ENCODE measurements at places on chromosomes 12 and 14. TPM values are rescaled to one million over a fixed set of nuclear protein-coding genes. Genes with fewer than 3 reads are reported as not detected.
A peak's percentile ranks its signal among the peaks of the same experiment; 100 is the strongest.

DNA sequence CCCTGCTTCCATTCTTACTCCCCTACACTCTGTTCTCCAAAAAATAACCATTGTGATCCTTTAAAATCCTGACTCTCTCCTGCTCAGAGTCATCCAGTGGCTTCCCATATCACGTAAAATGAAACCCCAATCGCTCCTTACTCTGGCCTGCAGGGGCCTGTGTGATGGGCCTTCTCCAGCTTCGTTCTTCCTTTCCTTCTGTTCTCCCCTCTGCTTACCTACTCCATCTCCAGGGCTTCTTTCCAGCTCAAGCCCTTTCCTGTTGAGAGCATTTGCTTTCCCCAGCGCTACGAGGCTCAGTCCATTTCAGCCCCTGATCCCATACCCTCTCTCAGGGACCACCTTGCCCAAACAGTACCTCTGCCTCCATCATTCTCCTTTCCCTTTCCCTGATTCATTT is 144.4 kb upstream of the ARHGAP5 start:
- DNase-seq: no peak

DNA sequence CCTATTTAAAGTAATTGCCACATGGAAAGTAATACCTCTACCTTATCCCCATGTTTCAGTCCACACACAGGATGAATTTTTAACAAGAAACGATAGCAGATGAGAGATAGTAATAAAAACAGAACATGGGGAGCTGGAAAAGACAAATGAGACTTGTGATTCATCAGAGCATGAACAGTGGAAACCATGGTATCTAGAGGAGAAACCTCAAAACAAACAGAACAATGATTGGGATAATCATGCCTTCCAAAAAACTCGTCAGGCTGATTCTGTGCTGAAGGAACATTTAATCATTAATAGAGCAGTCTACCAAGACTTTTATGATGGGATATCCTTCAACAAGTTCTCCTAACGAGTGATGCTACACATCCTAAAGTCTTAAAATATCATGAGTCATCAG is 1390.7 kb downstream of the FSCB start:
- no peak for DNase-seq

DNA sequence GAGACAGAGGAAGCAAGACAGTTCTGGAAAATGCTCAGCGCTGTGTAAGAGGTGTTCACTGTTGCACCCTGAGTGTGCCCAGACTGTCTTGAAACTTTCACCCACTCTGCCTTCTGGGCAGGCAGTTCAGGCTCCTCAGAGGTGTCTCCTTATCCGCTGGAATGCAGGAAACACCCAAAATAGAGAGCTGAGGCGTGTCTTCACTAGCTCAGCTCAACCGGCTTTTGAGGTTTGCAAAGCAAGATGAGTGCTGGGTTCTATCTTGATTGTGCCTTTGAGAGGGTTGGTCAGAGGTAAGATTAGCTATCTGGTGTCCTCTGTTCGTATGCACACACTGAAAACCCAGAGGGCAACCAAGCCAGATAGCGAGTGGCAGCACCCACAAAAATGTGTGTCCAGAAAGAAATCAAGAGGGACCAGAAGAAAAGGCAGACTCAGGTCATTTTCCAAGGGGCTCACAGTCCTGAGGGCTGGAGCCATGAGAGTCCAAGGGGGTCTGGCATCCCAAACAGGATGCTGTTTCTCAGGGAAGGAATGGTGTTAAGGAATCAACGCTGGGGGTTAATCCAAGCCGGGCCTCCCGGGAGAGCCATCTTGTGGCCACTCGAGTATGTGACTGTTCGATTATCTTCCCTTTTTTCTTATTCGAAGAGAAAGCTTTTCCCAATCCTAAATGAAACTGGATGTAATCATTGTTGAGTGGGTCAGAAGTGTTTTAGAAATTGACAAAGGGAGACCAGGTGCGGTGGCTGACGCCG is 47.1 kb downstream of the TBX3 start:
- no peak for DNase-seq

DNA sequence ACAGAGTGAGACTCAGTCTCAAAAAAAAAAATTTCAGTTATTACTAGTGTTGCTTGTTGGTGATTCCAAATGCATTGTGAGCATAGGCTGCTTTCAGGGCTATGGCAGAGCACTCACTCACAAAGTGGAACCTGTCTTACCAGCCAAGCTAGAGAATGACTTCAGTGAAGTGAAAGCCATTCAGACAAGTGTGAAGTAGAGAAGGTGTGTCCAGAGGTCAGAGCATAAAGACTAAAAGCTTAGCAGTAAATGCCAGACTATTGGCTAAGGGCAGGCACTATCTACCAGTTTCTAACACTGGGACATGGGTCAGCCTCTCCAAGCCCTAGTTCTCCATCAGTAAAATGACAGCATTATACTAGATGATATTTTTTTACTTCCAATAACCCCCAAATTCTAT is 12.7 kb downstream of the PPP1R36 start:
- DNase-seq: no peak

- DNase-seq: no peak
Measured at GRCh38 chr12:108827941-108828340, 29.4 kb downstream of the SSH1 start.

GRIN2B gene
- total RNA-seq: 1.1 TPM

DNA sequence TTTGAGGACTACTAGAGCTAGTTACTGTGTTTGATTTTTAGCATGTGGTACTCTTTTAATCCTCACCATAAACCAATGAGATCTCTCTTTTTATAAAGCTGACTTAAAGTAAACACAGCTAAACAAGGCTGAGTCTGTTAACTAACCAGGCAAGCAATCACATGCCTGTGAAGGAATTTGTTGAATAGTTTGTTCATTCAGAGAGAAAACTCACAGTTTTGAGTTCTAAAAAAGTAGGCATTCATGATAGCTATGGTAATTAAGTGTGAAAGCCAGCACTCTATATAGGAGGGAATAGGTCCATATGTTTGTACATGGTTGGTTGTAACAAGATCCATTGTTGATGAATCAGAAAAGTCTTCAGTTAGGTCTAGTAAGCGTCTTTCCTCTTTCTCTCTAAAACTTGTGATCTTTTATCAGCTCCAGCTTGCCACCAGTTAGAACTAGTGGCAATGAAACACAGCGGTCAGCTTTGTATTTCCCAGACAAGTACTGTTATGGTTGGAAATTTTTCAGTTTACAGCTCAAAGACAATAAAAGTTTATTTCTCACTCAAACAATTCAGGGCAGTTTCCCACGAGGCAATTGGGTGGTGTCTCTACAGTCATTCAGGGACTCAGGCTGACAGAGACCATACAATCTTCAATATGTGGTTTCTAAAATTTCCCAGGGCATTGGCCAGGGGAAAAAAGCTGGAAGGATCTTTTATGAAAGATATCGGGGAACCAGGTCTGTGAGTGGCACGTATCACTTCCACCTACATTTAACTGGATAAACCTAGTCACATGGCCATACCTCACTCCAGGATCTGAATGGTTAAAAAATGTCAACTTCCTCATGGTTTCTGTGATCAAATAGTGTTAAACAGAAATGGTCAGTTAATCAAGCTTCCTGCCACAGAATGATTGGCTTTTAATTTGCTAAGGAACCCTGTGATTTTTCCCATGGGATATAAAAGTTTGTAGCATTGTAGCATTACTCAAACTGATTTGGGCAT is 203.1 kb downstream of the KIF21A start:
- no peak for DNase-seq

DNA sequence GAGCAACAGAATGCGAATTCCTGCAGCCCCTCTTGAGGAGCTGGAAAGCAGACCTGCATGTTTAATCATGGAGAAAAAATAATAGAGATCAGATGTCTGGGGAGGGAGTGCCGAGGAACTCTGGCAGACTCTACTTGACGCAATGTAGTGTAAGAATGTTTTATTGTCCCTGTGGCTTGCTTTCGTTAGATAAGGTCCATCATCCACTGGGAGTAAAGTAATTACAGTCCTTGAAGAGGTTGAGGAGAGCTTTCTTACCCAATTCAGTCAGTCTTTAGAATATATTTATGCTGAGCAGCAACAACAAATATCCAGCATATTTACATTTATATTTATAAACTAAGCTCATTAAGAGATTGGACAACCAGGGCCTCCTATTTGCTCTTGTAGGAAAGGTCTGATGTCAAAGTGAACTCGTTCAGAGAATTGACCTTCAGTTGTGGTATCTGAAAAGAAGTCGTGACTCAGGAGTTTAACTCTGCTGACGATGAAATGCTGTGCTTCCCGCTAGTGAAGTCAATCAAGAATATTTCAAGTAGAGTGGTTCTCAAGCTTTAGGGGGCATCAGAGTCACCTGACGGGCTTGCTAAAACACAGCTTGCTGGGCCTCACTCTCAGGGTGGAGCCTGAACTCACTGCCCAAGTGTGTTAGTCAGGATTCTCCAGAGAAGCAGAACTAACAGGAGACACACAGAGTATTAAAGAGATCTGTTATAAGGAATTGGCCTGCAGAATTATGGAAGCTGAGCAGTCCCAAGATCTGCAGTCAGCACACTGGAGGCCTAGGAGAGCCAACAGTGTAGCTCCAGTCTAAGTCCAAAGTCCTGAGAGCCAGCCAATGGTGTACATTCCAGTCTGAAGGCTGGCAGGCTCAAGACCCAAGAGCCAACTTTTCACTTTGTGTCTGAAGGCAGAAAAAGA is 139.3 kb upstream of the LMNTD1 start:
- DNase-seq: no peak

DNA sequence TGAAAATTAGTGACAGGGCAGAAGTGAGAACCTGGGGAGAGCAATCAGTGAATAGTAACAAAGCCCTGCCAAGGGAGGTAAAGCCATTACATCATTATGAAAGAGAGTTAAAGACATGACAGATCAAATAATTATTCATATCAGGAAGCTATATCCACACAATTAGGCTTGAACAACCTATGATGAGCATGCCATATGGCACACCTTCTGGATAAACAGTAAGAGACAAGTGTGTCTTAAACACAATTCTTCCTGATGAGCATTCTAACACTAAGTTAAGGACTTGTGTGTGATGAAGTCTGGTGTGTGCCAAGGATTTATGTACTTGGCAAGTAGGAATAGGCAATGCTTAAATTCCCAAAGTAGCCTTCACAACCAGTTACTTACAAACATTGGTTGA is 76.1 kb downstream of the GALNT4 start:
- no peak for DNase-seq

DNA sequence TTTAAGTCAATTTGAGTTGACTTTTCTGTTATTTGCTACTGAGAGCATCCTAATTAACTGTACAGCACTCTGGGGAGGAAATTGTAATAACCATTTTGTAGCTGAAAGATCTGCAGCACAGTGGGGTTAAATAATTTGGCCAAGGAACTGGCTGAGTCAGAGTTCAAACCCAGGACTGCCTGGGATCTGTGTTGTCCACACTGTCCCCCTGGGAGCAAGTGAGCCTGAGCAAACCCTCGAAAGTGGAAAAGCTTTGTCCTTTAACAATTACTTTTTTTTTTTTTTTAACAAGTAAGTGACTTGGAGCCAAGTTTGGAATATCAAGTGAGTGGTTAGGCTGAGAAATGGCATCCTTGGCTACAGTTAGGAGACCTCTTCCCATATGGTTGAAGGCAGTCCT is 247.2 kb upstream of the CCDC196 start:
- no peak for DNase-seq

DNA sequence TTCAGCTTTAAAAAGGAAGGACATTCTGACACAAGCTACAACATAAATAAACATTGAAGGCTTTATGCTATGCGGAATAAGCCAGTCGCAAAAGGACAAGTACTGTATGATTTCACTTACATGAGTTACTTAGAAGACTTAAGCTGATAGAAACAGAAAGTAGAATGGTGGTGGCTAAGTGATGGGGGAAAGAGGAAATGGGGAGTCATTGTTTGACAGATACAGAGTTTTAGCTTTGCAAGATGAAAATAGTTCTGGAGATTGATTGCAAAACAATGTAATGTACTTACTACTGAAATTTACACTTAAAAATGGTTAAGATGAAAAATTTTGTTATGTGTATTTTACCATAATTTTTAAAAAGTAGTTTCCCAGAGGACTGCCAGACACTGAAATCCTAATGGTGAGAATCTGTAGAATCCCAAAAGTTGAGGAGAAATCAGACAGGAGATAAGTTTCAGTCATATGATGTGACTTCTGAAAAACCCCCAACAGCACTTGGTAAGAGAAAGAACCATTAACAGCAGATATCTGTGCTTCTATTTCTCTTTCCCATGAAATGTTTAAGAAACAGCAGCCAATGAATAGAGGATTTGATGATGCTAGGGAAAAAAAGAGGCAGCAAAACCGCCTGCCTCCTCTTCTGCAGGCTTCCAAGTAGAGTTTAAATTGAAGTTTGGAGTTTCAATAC is 16.6 kb upstream of the CLEC2A start:
- DNase-seq: no peak

DNA sequence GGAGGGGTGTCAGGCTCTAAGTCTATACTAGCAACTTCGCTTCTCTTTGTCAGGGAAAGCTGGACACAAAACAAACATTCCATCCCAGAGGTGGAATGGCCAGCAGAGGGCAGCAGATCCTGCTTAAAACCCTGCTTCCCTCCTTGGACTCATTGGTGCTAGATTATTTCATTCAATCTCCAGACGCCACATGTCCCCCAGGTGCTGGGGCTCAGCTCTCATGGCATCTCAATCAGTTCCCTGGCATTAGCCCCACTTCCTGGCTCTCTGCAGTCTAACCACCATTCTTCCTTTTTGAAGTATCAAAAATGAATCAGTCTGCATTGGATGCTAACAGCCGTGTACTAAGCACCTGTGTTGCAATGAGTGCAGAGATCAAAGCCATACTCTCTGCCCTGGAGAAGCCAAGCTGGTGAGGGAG is 8.1 kb upstream of the PPP1R1A start:
- DNase-seq: peak; percentile 84
